ENCODE measurements at places on chromosomes 13 and 19. TPM values are rescaled to one million over a fixed set of nuclear protein-coding genes. Genes with fewer than 3 reads are reported as not detected.

Gene LGALS13
- total RNA-seq: not detected

Gene NEK3
- total RNA-seq: 5.8 TPM

Gene EFNA2
- 5.7 TPM for total RNA-seq

Gene MEIS3
- 0.93 TPM for total RNA-seq

Gene FOXO1
- total RNA-seq: 12.3 TPM

Gene OR4F17
- total RNA-seq: not detected

Gene C13orf42
- not detected for total RNA-seq

Gene CEACAM4
- 0.29 TPM for total RNA-seq

Gene PNMA8A
- 0.24 TPM for total RNA-seq

Gene PLVAP
- 0.78 TPM for total RNA-seq

Gene LILRA5
- total RNA-seq: 1.1 TPM

Gene RFPL4A
- total RNA-seq: 0.99 TPM

Gene SULT2A1
- 371 TPM for total RNA-seq

Gene S1PR2
- 6.2 TPM for total RNA-seq

Gene SLAIN1
- 5.3 TPM for total RNA-seq

Gene PPP1R13L
- 22.9 TPM for total RNA-seq

Gene NKPD1
- total RNA-seq: 0.06 TPM

Gene CYP4F8
- not detected for total RNA-seq

Gene SMAD9
- total RNA-seq: 1.2 TPM

Gene IZUMO1
- total RNA-seq: not detected

Gene ZNF177
- total RNA-seq: 0.24 TPM

Gene LHB
- total RNA-seq: not detected

Gene FCHO1
- total RNA-seq: 3.4 TPM

All from right lobe of liver (tissue), 6 donors.